ENCODE measurements at places on chromosomes 13 and 19. TPM values are rescaled to one million over a fixed set of nuclear protein-coding genes. Genes with fewer than 3 reads are reported as not detected.

Gene PCP2
- not detected for total RNA-seq

DNA sequence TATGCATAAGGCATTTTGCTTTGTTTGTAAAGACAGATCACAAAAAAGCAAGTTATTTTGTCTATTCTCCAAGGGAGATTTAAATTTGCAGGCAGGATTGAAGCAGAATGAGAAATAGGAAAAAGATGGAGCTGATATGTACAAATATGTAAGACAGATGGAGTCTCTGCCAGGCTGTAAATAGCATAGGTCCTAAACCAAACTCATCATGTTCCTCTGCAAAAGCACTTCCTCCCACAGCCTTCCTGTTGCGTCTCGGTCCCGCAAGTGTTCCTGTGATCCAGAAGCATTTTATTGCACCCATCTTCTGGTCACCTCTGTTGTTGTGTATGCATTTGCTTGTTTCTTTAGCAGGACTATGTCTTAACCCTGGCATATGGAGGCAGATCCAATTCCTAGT is 95.7 kb upstream of the CLDN10 start:
- H3K4me3 ChIP-seq = no peak overlapping the region
- H3K4me1 ChIP-seq = no peaks in the 10 kb centered on the region
- H3K36me3 ChIP-seq = no peaks in the 10 kb centered on the region
- no peaks in the 10 kb centered on the region for H3K27me3 ChIP-seq
- no peak for DNase-seq
- H3K27ac ChIP-seq = no peak overlapping the region

Gene MYH14
- total RNA-seq = 11.1 TPM

GRCh38 chr19:19477705-19478383 is 37.5 kb downstream of the TSSK6 start:
- no peaks in the 10 kb centered on the region for H3K27me3 ChIP-seq
- H3K36me3 ChIP-seq = no peaks in the 10 kb centered on the region
- H3K4me1 ChIP-seq = no peaks in the 10 kb centered on the region
- DNase-seq = no peak

Gene RGS9BP
- 0.42 TPM for total RNA-seq

- peak overlapping the region; percentile 34 for H3K27ac ChIP-seq
- no peaks in the 10 kb centered on the region for H3K27me3 ChIP-seq
- no peak for DNase-seq
- H3K4me1 ChIP-seq = peaks cover 58% of the 10 kb centered on the region
Observed at GRCh38 chr13:52884429-52885010, 36.1 kb upstream of the PCDH8 start.

DNA sequence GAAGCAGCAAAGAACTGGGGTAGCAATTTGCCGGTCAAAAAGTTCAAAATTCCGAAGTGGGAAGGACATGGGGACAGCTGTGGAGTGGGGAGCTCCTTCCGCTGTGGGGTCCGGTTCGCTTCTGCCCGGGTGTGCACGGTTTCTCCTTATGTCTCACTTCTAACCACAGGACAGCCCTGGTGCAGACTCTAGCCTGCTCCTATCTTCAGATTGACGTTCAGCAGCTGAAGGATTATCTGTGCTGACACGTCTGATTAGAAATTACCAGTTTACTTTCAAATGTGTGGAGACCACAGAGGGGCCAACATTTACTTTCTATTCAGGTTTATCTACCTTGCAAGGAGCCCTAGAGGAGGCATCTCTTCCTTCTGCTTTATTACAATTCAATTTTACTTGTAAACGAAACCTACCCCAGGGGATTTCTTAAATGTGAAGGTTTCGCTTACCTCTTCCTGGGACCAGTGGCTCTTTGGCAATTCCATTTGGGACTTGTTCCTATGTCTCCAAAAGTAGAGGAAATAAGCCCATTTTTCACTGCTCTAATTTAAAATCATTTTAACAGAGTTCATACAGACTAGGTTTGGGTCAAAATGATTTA is 27.3 kb downstream of the LHFPL6 start:
- H3K27me3 ChIP-seq = no peaks in the 10 kb centered on the region
- H3K4me3 ChIP-seq = no peak overlapping the region
- H3K36me3 ChIP-seq = peaks cover 2% of the 10 kb centered on the region
- no peak overlapping the region for H3K27ac ChIP-seq
- DNase-seq = no peak

DNA sequence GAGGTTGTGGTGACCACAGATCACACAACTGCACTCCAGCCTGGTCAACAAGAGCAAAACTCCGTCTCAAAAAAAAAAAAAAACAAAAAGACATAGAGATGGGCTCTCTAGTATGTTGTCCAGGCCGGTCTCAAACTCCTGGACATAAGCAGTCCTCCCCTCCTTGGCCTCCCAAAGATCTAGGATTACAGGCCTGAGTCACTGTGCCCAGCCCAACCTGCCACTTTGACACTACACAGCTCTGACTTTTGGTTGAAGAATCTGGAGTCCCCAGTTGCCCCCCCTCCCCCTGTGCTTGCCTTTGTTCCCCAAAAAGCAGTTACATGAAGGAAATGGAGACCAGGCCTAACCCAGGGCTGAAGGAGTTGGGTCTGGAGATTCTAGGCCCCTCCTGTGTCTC is 12.9 kb downstream of the CARM1 start:
- DNase-seq = no peak
- no peaks in the 10 kb centered on the region for H3K27me3 ChIP-seq
- H3K4me3 ChIP-seq = no peak overlapping the region
- no peaks in the 10 kb centered on the region for H3K36me3 ChIP-seq

Gene LHB
- total RNA-seq = not detected

- no peak overlapping the region for H3K4me3 ChIP-seq
- H3K36me3 ChIP-seq = no peaks in the 10 kb centered on the region
- H3K27me3 ChIP-seq = no peaks in the 10 kb centered on the region
- no peak overlapping the region for H3K27ac ChIP-seq
Observed at GRCh38 chr13:111542530-111543341, 222.3 kb downstream of the TEX29 start.

DNA sequence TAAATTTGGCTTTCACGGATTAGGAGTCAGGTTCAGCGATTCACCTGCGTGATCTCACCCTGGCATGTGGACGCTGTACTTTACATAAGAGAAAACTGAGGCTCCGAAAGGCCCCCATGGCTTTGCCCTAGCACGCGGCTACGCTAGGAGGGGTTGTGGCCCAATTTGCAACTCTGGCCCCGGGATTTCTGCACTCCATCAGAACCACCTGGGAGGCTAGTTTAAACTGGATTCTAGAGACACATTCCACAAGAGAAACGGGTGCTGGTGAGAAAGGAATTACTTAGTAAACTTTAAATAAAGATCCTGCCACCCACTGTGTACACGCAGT is 6.2 kb downstream of the BCL3 start:
- peaks cover 82% of the 10 kb centered on the region for H3K4me1 ChIP-seq
- H3K27me3 ChIP-seq = no peaks in the 10 kb centered on the region
- no peak for DNase-seq
- peak overlapping the region; percentile 82 for H3K4me3 ChIP-seq

Gene DPF1
- 1.2 TPM for total RNA-seq

Gene PCDH8
- total RNA-seq = not detected

Gene CEACAM6
- total RNA-seq = not detected

Gene DHPS
- 101 TPM for total RNA-seq

Gene VSTM1
- total RNA-seq = not detected

DNA sequence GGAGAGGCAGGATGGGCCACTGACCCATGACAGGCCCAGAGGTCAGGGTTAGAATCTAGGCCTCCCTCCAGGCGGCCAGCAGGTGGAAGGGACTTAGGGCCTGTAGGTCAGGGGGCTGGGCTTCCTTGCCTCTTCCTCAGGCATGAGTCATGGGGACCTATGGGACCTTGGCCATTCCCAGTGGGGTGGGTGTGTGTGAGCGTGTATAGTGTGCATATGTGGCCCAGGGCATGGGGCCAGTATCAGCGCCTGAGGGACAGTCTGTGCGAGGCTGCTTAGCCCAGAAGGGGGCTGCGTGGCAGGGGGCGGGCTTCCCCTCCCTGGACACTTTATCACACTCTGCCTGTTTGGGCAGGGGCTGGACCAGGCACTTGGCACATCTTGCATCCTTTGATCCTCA is 13.3 kb downstream of the KCTD15 start:
- no peak for DNase-seq
- H3K4me1 ChIP-seq = no peaks in the 10 kb centered on the region
- no peak overlapping the region for H3K27ac ChIP-seq
- peaks cover 45% of the 10 kb centered on the region for H3K36me3 ChIP-seq
- H3K4me3 ChIP-seq = no peak overlapping the region

Gene IL17D
- total RNA-seq = 10.3 TPM

Gene MEIOSIN
- not detected for total RNA-seq

Gene C19orf33
- total RNA-seq = not detected

- no peak overlapping the region for H3K4me3 ChIP-seq
- H3K36me3 ChIP-seq = no peaks in the 10 kb centered on the region
Observed at GRCh38 chr19:35311901-35312665, 16.9 kb upstream of the CD22 start.

GRCh38 chr13:93751117-93751516 is 524.5 kb downstream of the GPC6 start:
- H3K4me3 ChIP-seq = no peak overlapping the region
- DNase-seq = no peak
- H3K27ac ChIP-seq = no peak overlapping the region
- H3K36me3 ChIP-seq = no peaks in the 10 kb centered on the region
- no peaks in the 10 kb centered on the region for H3K4me1 ChIP-seq

- no peaks in the 10 kb centered on the region for H3K27me3 ChIP-seq
- H3K36me3 ChIP-seq = no peaks in the 10 kb centered on the region
- no peak for DNase-seq
Observed at GRCh38 chr13:40662866-40663265, 3.6 kb downstream of the FOXO1 start.

Gene ABCA7
- total RNA-seq = 7.0 TPM

GRCh38 chr19:34310494-34310981 is 54.5 kb upstream of the GPI start:
- peak overlapping the region; percentile 34 for H3K27ac ChIP-seq
- peaks cover 20% of the 10 kb centered on the region for H3K4me1 ChIP-seq
- H3K36me3 ChIP-seq = no peaks in the 10 kb centered on the region
- H3K4me3 ChIP-seq = peak overlapping the region; percentile 19

DNA sequence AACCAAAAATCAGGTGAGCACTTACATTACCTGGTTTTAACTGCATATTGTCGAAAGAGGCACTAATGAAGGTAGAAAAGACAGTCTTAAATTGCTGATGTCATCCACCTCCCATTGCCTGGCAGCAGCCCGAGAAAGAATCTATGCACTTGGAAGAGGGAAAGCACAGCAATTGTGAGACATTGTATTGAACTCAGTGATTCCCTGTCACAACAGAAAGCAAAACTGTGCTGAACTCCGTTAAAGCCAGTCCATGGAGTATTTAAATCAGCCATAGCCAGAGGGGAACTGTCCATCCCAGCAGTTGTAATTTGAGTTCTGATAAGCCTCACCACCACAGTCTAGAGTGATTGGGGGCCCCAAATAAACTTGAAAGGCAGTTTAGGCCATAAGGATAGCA is 466.6 kb upstream of the PCDH9 start:
- no peaks in the 10 kb centered on the region for H3K27me3 ChIP-seq
- no peak for DNase-seq
- H3K4me1 ChIP-seq = no peaks in the 10 kb centered on the region
- H3K36me3 ChIP-seq = no peaks in the 10 kb centered on the region
- H3K27ac ChIP-seq = no peak overlapping the region

- no peak overlapping the region for H3K27ac ChIP-seq
- H3K36me3 ChIP-seq = peaks cover under 1% of the 10 kb centered on the region
- no peak overlapping the region for H3K4me3 ChIP-seq
- DNase-seq = no peak
- peaks cover 7% of the 10 kb centered on the region for H3K4me1 ChIP-seq
Observed at GRCh38 chr19:57334191-57334590, 13.9 kb downstream of the ZNF543 start.

GRCh38 chr19:10114651-10115391 is 3.3 kb downstream of the P2RY11 start:
- H3K27ac ChIP-seq = no peak overlapping the region
- no peaks in the 10 kb centered on the region for H3K27me3 ChIP-seq
- peaks cover 13% of the 10 kb centered on the region for H3K4me1 ChIP-seq
- peaks cover 47% of the 10 kb centered on the region for H3K36me3 ChIP-seq
- DNase-seq = no peak
- no peak overlapping the region for H3K4me3 ChIP-seq

- DNase-seq = no peak
- H3K27me3 ChIP-seq = no peaks in the 10 kb centered on the region
- H3K4me3 ChIP-seq = no peak overlapping the region
- no peaks in the 10 kb centered on the region for H3K36me3 ChIP-seq
Observed at GRCh38 chr13:75458696-75459422, 23.1 kb downstream of the TBC1D4 start.

DNA sequence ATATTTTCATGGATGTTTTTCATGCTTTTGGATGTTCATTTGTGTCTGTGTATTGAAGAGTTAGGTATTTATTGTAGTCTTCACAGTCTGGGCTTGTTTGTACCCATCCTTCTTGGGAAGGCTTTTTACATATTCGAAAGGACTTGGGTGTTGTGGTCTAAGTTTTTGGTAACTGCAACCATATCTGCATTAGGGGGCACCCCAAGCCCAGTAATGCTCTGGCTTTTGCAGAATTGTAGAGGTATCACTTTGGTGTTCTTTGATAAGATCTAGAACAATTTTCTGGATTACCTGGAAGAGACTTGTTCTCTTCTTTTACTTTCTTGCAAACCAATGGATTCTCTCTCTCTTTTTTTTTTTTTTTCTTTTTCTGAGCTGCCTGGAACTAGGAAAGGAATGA is 581.3 kb downstream of the DACH1 start:
- H3K4me1 ChIP-seq = no peaks in the 10 kb centered on the region
- H3K27ac ChIP-seq = no peak overlapping the region
- no peaks in the 10 kb centered on the region for H3K27me3 ChIP-seq

Gene F7
- total RNA-seq = not detected

DNA sequence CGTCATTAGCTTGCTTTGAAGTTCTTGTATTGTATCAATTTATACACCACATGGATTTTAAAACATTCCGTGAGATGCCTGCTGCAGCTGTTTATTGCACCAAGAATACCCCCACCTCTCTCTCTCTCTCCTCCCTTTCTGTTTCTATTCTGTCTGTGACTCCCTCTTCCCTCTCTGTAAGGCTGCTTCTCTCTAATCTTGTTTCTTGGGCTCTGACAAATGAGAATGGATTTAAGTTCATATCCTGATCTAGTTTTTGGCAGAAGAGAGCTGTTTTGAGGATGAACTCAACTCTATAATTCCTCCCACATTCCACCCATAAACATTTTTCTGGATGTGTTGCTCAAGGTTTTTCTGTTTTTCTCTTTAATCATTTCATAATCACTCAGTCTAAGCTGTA is 144.3 kb upstream of the FRY start:
- H3K27ac ChIP-seq = no peak overlapping the region
- peaks cover 15% of the 10 kb centered on the region for H3K4me1 ChIP-seq
- H3K27me3 ChIP-seq = no peaks in the 10 kb centered on the region
- no peak for DNase-seq

DNA sequence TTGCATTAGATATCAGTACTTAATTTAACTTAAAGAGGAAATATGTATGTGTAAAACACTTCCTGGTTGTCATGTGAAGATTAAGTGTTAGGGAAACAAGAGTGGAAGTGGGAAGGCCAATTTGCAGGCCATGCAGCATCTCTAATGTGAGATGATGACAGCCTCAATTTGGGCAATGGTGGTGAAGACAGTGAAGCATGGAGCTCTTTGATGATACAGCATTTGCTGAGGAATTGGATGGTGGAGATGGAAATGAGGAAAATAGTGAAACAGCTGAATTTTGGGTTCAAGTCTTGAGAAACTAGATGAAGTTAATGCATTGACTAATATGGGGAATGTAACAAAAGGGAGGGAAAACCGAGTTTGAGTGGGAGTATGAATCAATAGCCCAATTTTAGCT is 231.7 kb upstream of the MIR17HG start:
- no peaks in the 10 kb centered on the region for H3K36me3 ChIP-seq
- H3K4me3 ChIP-seq = no peak overlapping the region
- no peak overlapping the region for H3K27ac ChIP-seq
- H3K4me1 ChIP-seq = peaks cover 11% of the 10 kb centered on the region
- DNase-seq = no peak
- no peaks in the 10 kb centered on the region for H3K27me3 ChIP-seq

Measured in thoracic aorta (tissue), 2 donors.